Caco-2 (cell line): ENCODE measurements at places on chromosomes 4 and X. TPM values are rescaled to one million over a fixed set of nuclear protein-coding genes. Genes with fewer than 3 reads are reported as not detected.

MGARP gene
- total RNA-seq = 0.23 and 0.26 TPM in 2 replicates

BTK gene
- not detected in 2 replicates for total RNA-seq

F8A2 gene
- total RNA-seq = not detected in 2 replicates

HTRA3 gene
- total RNA-seq = 0.63 and 0.66 TPM in 2 replicates

PPARGC1A gene
- total RNA-seq = 0.09 TPM in 1 of 2 replicates, not detected in the other
